CD4-positive, alpha-beta T cell (primary cell): ENCODE measurements at places on chromosomes 6 and 20.
A peak's percentile ranks its signal among the peaks of the same experiment; 100 is the strongest.

DNA sequence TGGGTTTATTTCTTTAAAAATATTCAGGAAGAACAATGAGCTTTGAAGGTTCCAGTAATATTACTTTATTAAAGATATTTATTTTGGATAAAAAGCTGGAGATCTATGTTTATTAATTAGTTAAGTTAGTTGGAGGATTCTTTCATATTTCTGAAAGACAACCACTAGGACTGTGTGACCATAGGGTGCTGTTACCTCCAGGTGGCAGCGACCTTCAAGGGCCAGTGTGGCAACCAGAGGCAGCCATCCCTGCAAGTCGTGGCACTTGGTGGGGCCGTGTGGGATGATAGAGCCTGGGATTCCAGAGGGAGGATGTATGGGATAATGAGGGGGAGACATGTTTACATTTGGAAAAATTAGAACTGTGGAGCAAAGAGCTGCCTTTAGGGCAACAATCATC is 95.5 kb upstream of the SCP2D1 start:
- no peak for DNase-seq

GRCh38 chr6:129695373-129696027 is 14.5 kb downstream of the ARHGAP18 start:
- DNase-seq, result no peak

DNA sequence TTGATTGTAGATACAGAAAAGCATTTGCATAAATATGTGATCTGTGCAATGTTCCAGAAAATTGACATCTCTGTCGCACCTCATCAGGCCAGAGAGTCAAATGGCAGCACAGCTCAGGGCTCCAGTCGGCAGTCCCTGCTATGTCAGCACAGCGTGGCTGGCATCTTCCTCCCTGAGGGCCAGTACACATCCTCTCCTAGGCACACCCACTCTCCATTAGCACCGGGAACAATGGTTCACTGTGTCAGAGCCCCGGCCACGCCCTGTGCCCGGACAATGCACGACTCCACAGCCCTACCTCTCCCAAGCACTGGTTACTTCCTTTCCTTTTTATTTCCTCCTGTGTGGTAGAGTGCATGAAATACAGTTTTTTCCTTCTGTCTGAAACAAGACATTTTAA is 114.9 kb downstream of the FOXC1 start:
- no peak for DNase-seq

DNA sequence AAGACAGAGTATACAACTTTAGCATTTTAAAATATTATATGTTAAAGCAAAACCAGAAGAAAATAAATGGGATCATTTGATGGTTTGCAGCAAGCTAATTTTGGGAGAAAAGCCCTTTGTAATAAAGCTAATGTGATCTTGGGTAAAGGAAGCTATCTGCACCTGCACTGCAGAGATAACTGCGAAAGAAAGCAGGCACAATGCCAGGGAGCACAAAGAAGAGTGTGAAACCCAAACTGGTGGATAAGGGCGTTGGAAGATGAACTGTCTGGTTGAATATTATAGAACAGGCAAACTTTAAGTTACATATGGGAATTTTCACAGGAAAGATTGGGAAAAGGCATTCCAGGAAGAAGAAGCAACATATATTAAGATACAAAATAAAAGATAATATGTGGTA is 179.2 kb upstream of the KHDRBS2 start:
- DNase-seq, result no peak

GRCh38 chr6:89066940-89067646 is 13.5 kb upstream of the PNRC1 start:
- no peak for DNase-seq

- DNase-seq, result no peak
Observed at GRCh38 chr6:33313105-33313708, 671 bp downstream of the TAPBP start.

DNA sequence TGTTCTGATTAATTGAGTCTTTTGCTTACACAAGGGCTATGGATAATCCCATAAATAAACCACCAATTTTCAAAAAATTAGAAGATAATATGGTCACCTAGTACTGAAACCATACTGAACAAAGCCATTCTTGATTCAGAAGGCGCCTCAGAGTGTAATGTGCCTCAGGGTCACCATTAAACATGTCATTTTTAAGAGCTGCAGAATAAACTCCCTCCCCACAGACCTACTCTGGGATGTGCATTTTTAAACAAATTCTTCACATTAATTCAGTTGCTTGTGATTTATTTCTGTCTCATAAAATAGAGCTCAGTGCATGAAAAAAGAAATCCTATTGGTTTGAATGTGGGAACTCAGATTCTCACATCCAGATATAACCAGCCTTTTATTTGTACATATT is 202.1 kb upstream of the HEY2 start:
- DNase-seq, result no peak

- DNase-seq, result no peak
Observed at GRCh38 chr20:61254881-61255626, 3.0 kb downstream of the CDH4 start.

- no peak for DNase-seq
Observed at GRCh38 chr20:20491784-20492264, 123.9 kb downstream of the INSM1 start.

GRCh38 chr20:38747495-38748096 is 664 bp upstream of the ACTR5 start:
- no peak for DNase-seq

DNA sequence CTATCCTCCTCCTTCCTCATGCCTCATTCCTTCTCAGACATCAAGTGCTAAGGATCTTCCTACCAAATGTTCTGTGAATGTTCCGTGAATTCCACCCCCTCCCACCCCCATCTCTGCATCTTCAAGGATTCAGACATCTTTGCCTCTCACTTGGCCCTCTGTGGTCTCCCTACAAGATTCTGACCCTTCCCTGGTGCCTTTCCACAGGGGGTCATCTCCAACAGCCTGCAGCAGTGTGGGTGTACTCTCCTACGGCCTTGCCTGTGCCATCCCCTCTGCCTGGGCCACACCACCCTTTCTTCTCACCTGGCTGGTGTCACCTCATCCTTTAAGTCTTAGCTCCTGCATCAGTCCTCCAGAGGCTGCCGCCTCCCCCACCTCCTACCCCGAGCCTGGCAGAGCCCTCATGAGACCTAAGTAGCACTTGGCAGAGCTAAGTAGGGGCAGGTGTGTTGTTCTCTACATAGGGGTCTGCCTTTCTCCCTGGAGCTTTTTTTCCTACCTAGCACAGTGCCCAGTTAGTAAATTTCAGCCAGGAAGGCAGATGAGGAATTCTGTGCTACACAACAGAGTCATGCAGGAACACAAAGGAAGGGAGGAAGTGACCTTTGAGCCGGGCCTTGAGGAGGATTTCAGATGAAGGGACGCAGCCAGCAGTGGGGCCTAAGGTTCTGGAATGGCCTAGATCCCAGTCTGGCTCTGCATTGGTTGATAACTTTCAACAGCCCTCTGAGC is 43.1 kb downstream of the TM9SF4 start:
- DNase-seq, result no peak

DNA sequence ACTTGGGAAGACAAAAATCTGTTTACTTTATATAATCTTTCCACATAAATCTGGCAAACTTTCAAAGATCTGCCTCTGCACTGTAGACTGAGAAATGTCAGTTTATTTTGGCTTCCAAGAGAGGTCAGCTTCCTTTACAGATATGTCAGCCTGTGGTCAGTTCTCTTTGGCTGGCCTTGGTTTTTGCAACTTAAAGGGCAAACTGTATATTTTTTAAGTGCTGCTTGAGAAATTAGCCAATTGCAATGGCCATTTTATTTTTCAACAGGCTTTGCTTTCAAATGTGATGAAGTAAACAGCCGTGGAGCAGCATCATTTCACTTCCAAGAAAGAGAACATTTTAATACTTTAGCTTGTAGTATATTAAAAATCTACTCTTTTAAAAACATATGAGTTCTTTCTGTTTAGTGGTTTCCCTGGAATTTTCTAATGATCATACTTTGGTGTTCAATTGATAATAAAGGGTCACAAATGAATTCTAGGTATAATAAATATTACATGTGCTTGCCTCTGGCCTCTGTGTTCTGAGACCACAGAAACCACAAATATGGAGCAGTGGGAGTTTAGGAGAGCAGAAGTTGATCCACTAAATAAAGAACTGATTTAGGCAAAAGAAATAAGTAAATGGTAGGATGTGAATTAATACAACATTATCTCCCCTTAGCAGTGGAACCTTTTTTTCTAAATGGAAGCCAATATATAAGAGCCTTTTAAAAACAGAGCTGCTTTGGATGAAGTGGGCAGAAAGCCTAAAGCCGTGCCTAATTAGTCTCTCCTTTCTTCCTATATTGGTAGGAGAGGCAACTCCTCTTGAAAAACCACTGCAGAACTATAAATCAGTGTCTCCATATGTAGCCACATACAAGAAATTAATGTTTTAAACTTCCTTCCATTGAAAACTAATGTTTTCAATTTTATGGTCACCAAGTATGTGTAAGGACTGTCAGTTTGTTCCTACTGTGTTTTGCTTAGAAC is 16.2 kb downstream of the ADGRB3 start:
- DNase-seq, result no peak

- DNase-seq, result no peak
Observed at GRCh38 chr6:21987501-21987957, 309.3 kb downstream of the PRL start.

DNA sequence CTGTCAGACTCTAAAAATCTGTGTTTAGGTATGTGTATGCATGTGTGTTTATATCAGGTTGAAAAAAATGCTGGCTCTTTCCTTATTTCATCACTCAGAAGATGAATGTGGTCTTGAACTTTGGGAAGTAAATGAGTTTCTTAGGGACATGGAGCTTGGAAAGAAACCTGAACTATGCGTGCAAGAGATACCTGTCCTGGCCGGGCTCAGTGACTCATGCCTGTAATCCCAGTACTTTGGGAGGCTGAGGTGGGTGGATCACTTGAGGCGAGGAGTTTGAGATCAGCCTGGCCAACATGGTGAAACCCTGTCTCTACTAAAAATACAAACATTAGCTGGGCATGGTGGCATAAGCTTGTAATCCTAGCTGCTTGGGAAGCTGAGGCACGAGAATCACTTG is 4.4 kb upstream of the GLP1R start:
- DNase-seq, result no peak

DNA sequence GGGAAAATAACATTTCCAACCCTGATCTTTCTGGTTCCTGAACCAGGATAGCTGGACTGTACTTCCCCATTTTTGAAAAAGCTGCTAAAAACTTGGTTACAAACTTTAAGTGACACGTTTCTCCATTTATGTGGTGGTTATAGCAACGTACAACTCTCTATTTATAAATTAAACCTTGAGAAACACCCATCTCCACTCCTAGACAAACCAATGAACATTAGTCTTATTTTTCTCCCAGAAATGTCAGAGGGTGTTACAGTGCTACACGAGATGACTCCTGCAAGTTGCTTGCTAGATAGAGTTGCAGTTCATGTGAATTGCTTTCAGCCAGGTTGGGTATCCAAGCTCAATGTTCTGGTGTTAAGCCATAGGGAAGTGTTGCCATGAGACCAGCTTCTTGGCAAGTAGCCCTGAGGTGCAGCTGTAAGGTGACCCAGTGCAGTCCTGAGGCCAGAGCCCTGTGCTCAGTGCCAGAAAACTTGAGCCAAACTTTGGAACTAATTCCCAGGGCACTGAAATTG is 51.3 kb upstream of the REV3L start:
- DNase-seq, result no peak

DNA sequence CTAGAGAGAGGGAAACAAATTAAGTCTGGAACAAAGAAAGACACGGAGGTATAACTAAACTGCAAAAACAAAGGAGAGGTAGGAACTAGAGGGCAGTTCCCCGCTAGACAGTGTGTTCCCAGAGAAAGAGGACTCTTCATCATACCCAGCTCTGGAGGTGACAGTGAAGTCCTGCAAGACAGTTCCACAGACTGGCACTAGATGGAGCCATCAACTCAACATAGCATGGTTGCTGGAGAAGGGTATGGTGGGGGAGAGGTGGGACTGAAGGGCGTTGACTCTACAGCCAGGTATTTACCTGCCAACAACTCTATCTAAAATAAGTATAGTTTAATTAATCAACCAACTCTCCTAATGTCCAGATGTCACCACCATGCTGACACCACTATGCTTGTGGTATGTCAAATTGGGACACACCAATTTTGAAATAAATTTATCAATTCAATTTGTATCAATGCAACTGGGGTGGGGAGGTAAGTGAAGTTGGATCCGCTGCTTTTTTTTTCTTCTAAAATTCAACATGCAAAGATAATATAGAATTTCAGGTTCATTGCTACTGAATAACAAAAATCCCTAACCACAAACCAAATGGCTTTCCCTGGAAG is 9.7 kb downstream of the BACH2 start:
- peak; percentile 55 for DNase-seq

DNA sequence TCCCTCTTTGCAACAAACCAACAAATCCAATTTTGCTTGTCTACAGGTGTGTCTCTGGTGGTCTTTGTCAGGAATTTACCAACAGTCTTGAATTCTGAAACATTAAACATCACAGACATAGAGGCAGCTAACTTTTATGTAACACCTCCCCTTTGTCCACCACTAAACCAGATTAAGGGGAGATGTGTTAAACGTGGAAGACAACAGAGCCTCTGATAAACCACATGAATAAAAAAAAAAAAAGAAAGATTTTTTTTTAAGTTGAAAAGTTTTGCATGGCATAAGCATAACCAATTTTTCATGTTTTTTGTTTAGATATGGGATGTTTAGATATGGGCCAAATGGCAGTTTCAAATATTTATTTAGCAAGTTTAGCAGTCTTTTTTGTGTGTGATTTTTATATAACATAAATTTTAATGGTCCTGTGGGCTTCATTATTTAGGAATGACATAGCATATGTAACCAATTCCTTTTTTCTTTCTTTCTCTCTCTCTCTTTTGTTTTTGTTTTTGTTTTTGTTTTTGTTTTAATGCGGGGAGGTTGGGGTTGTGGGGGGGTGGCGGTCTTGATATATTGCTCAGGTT is 60.7 kb upstream of the BTN3A2 start:
- DNase-seq, result no peak

- no peak for DNase-seq
Observed at GRCh38 chr6:7833751-7834070, 76.9 kb downstream of the TXNDC5 start.

DNA sequence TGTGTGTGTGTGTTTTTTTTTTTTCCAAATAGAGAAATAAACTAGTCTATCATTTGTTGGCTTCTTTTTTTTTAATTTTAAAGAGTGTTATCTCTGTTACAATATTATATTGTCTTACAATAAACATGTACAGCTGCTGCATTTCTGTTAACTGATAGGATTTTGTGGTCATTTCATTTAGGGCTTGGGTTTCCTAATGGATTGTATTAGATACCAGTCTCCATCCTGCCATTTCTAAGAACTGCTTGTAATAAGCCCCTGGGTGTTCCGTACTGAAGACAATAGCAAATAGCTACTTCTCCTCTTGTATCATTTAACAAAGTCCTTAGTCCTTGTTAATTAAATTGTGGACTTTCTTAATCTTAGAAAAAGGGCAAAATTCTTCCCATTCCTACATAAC is 45.7 kb downstream of the SOBP start:
- no peak for DNase-seq

GRCh38 chr6:125747589-125748405 is 1.6 kb upstream of the HEY2 start:
- peak; percentile 45 for DNase-seq

- DNase-seq, result no peak
Observed at GRCh38 chr20:47263465-47264084, 92.9 kb downstream of the ZMYND8 start.

GRCh38 chr6:20846602-20847028 is 312.4 kb downstream of the CDKAL1 start:
- DNase-seq, result no peak

- DNase-seq, result no peak
Observed at GRCh38 chr20:38170219-38170825, 5.3 kb upstream of the TGM2 start.
